Activated CD4-positive, alpha-beta T cell treated with anti-CD3 and anti-CD28 coated beads for 4 hours (primary cell): ENCODE measurements at places on chromosomes 12 and 14.

- DNase-seq = no peak
Measured at GRCh38 chr12:30836656-30837445, 82.1 kb upstream of the CAPRIN2 start.

GRCh38 chr14:78805570-78805969, 635.4 kb downstream of the NRXN3 start:
- no peak for DNase-seq

- no peak for DNase-seq
Measured at GRCh38 chr14:64704743-64705380, 638 bp downstream of the PLEKHG3 start.

- DNase-seq = no peak
Measured at GRCh38 chr12:21666722-21667121, 9.1 kb upstream of the LDHB start.

DNA sequence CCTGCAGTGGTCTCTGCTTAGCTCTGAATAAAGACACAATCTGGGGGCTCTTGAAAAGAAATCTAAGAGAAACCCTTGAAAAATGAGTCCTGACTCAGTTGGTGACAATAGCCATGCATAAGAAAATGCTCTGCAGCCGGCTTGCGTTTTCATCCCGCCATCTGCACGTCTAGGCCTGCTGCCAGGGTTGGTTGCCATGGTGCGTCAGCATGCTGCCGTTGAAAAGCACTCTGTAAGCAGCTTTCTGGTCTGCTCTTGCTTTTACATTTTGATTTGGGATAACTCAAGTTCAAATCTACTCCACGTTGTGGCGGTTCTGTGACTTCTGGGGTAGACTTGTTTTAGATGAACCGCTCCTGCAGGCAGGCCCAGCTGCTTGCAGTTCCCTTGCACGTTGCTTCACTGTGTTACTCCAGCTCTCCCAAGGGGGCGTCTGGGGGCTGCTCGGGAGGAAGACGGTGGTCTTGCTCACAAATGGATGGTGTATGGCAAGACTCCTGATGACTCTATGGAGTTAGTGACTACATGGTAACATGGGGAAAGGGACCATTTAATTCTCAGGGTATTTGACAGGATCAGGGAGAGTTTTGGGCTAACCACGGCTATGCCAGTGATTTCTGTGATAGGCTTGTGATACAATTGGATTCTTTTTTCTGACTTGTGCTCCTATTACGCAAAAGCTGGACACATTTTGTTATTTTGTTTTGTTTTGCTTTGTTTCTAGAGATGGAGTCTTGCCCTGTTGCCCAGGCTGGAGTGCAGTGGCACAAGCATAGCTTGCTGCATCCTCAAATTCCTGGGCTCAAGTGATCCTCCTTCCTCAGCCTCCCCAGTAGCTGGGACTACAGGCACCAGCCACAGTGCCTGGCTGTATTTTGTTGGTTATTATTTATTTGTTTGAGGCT, 15.8 kb downstream of the WNT5B start:
- no peak for DNase-seq

DNA sequence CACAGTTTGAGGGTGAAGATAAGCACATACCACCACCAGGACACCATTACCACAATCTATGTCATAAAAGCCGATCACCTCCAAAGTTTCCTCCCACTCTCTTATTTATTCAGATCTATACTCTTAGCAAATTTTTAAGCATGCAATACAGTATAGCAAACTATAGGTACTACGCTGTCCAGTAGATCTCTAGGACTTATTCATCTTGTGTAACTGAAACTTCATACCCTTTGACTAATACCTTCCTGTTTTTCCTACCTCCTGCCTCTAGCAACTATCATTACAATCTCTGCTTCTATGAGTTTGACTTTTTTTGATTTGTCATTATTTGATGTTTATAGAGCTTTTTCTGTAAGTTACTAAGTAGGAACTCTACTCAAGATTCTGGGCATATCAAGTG, 84.5 kb upstream of the MANSC4 start:
- DNase-seq = no peak

DNA sequence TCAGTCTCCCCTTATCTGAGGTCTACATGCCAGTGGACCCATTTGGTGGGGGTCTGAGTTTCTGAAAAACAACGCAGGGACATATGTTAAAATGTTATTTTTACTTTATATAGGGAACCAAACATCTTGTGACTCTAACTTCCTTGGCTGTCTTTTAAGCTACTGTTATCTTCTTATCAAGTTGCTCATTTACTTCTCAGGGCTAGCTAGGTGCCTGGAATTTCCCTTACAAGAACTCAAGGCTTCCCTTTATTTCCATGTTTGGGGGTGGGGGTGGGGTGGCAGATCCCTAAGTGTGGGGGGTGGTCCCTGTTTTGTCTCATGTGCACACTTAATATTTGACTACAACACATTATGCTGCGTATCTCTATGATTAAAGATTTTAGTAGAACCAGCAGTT, 31.6 kb downstream of the PPP1R36 start:
- no peak for DNase-seq

DNA sequence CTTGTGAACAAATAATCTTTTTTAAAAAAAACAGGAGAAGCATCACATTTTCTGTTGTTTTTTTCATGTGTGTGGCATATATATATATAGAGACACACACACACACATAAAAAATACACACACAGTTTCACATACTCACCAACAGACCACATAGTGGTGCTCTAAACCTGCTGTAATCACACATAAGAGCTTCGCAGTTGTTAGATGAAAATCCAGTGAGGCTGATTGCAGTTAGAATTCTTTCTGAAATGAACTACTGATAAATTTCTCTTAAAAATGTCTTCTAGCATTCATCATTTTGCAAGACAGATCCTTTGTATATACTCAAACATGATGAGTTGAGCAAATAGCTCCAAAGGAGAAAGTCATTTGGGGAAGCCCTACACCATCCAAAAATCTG, 434.3 kb upstream of the STXBP6 start:
- DNase-seq = no peak

- DNase-seq = no peak
Measured at GRCh38 chr12:4766445-4766844, 46.2 kb downstream of the GALNT8 start.

GRCh38 chr12:108730365-108731104, 783 bp downstream of the CORO1C start:
- DNase-seq = peak; percentile 19

GRCh38 chr14:84535484-84535883, 994.5 kb upstream of the FLRT2 start:
- DNase-seq = no peak

GRCh38 chr12:4243091-4243490, 30.5 kb upstream of the CCND2 start:
- no peak for DNase-seq

- DNase-seq = peak; percentile 58
Measured at GRCh38 chr12:106247674-106248311, at the start of gene CKAP4. TSS of gene CKAP4 (minus strand) at chr12:106248020. CDS start at chr12:106247851, 169 bp downstream.

DNA sequence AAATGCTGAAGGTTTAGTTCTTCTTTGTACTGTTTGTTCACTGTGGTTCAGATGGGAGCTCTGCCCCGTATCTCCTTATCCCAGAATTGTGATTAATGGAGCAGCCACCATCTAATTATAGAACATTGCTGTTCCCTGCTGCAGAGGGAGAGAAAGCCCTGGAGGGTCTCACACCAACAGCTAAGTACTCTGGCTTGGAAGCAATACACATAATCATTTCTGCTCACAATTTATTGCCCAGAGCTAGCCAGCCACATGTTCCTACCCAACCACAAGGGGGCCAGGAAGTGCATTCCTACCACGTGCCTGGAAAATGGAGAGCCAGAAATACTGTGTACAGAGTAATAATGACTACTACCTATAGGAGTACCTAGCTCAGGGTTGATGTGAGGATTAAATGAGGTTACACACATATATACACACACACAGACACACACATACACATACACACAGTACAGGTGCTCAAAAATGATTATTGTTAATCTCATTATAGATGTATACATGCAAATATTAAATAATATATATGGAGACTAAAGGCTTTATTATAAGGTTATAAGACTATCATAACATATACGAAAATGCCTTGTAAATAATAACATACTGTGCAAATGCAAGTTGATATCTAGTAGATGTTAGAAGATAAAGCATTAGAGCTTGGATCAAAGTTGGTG, 22.3 kb downstream of the MSRB3 start:
- DNase-seq = no peak

DNA sequence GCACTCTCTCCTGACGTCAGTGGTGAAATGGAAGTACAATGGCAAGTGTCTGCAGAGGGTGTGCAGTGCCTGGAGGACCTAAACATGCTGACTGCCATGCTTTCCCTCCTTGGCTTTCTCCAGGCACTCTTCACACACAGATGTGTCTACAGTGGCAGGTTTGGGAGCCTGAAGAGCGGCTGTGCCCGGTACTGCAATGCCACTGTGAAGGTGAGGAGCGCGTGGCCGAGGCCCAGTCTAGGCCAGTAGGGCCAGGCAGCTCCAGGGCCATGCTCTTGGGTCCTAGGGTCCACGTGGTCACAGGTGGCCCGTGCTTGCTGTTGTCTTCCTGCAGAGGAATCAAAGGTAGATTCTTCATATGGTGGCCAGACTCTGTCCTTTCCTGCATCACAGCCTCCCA, 81.4 kb downstream of the STAB2 start:
- DNase-seq = no peak

- DNase-seq = no peak
Measured at GRCh38 chr14:34205799-34206198, 254.9 kb upstream of the EGLN3 start.

DNA sequence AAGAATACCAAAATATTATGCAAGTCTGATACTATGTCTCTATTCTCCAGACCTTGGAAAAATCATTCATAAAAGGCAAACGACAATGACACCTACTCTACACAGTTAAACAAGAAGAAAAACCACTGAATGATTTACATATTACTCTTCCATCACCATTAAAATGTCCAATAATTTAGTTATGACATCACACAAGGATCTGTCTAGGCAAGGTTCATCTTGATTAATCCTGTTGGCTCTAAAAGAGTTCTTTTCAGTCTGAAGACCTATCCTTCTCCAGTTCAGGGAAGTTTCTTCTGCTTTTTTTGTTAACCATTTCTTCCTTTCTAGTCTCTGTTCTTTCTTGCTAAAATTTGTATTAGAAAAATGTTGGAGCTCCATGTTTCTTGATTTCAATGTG, 64.0 kb downstream of the OSBPL8 start:
- DNase-seq = no peak

- DNase-seq = no peak
Measured at GRCh38 chr12:59077575-59078426, 157.5 kb upstream of the LRIG3 start.

DNA sequence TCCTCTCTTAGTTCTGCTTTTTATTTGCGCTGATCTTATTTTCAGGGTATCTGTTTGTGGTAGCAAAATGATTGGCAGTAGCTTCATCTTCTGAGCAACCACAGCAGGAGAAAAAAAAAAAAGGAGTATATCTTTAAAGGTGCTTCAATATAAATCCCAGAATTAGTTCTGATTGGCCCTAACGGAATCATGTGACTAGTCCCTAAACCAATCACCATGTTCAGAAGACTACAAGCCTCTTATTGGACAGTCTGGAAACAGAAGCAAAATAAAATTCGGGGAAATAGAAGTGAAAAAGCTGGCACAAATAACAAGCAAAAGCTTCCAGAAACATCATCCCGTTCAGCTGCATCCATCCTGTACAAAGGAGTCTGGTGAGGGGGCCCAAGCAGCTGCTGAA, 49.9 kb upstream of the PTPRO start:
- DNase-seq = no peak

DNA sequence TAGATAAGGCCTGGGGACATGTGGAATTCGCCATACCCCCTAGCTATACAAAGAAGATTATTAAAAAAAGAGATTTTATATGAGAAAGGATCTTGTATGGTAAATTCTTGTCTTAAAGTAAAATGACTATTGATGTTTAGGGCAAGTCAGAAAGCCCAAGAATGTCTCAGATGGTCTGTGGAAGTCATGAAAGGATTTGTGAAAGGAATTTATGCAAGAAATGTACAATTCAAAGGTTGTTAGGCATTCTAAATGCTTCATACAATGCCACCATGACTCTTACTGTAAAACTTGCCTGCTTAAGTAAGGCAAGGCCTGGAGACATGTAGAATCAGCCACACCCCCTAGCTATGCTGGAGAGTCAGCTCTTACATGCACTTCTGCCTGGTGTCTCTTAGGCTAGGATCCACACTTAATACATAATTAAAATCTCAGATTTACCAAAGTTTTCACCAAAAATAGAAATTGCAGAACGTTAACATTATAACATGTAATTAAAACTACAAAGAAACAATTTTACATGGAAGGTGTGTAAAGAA, 8.9 kb upstream of the ETNK1 start:
- DNase-seq = no peak

GRCh38 chr14:103301512-103302354, 32.3 kb upstream of the EIF5 start:
- DNase-seq = no peak

DNA sequence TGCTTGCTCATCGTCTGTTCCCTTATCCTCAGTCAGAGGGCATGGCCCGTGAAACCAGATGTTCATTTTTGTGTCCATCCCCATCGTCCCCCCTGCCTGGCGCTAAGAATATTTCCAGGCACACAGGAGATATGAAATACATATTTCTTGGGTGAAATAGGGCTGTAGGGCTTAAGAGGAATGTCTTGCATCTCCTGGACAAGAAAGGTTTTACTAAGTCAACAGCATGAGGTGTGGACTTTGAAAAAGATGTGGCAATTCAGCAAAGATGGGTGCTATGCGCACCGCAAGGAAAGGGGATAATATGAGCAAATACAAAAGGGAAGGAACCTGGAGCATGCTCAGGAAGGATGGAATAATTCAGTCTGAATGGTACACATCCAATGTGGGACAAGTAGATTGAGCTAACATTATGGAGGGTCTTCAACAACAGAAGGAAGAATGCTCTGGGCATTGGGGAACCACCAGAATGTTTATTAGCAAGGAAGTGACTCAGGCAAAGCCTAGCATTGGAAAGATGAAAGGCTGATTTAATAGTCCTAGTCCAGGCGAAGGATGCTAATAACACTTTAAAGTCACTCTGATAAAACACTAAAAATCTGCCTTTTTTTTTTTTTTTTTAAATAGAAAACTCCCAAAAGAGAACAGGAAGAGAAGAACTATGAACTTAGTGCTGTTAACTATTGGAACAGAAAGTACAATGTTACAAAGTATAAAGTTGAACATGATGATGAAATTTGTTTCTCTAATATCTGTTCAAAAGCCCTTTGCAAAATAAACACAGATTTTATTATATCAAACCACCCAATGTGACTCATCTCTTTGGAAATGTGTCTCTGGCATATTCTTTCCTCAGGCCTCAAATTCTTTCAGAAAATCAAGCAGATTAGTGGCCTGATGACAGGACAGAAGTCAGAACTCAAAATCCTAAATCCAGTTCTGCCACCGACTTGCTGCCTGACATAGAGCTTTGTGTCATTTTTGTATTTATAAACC, 449.5 kb downstream of the BCAT1 start:
- DNase-seq = no peak

- no peak for DNase-seq
Measured at GRCh38 chr12:122205053-122205925, 1.8 kb downstream of the B3GNT4 start.

DNA sequence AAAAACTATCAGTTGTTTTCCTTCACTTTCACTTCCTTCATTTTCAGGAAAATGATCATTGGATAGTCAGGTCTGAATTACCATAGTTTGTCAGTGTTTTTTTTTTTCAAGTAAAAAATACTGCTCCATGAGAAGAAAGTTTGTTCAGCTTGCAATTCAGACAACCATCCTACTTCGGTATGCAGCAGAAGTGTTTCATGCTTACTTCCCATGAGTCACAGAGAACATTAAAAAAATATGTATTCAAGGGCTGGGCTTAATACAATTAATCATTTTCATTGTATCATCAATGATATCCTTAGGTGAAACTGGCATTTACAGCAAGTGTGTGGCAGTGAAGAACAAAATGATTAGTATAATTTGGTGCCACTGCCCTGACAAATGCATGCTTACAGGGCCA, 21.6 kb downstream of the PYM1 start:
- no peak for DNase-seq
